ENCODE measurements at places on chromosomes 5 and 9.

GRCh38 chr9:22446950-22447617, 460 bp downstream of the DMRTA1 start:
- no peak for DNase-seq

GRCh38 chr9:128747241-128747640, 23.3 kb upstream of the ZDHHC12 start:
- DNase-seq = no peak

GRCh38 chr5:81014348-81014747, 54.2 kb downstream of the RASGRF2 start:
- DNase-seq = no peak

DNA sequence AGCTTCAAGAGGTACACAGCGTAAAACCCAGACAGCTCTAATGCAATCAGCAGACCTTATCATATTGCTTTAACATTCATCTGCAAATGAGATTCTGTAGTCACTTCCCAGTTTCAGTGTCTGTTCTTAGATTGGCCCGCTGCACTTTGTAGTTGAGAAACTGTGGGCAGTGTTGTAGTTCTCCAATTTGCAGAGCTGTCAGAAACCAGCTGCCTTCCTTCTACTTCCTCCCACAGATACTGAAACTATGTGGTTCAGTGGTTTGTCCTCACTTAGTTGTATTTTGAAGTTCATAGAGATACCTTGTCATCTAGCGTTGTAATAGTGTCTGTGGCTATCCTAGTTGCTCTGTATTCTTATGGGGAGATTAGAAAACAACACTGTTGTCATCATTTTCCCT, 39.6 kb upstream of the TRIM36 start:
- DNase-seq = peak; percentile 16

- DNase-seq = no peak
Measured at GRCh38 chr9:76700916-76701315, 63.3 kb upstream of the PCA3 start.

DNA sequence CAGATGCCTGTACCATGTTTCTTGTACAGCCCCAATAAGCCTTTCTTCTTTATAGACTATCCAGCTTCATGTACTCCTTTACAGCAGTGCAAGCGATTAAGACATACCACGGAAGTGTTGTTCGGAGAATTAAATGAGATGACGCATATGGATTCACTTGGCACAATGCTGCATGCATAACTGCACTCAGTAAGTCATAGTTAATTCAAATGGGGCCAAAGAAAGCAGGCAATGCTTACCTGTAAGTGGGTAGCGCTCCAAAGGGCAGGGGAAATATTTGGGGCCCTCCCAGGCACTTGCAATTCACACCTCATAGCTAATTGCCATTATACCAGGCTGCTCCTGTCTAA, 7.7 kb upstream of the ADRA1B start:
- DNase-seq = no peak

DNA sequence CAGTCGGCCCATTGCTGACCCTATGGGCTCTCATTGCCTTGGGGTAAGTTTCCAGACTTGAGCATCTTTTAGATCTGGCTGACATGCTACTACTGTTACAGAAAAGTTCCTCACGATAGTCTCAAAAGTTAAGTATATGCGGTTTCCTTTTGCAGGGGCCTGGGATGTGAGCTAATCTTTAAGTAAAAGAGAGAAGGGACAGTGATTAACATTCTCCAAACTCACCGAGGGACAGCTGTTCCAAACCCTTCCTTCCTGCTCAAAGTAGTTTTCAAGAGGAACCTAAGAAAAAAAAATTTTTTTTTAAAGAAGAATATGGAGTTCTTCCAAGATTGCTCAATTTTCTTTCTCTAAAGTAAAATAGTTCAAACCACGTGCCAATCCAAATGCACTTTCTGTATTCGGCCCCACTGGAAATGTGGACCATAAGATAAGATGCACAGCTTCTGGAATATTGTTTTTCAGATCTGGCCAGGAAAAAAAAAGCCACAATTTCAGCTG, 168.0 kb upstream of the SPRY4 start:
- DNase-seq = no peak

Data from stimulated activated CD8-positive, alpha-beta memory T cell treated with anti-CD3 and anti-CD28 coated beads, Interleukin-7, amount 100 ng/mL, for 4 hours (primary cell).